ENCODE measurements at places on chromosomes 2 and 18.

DNA sequence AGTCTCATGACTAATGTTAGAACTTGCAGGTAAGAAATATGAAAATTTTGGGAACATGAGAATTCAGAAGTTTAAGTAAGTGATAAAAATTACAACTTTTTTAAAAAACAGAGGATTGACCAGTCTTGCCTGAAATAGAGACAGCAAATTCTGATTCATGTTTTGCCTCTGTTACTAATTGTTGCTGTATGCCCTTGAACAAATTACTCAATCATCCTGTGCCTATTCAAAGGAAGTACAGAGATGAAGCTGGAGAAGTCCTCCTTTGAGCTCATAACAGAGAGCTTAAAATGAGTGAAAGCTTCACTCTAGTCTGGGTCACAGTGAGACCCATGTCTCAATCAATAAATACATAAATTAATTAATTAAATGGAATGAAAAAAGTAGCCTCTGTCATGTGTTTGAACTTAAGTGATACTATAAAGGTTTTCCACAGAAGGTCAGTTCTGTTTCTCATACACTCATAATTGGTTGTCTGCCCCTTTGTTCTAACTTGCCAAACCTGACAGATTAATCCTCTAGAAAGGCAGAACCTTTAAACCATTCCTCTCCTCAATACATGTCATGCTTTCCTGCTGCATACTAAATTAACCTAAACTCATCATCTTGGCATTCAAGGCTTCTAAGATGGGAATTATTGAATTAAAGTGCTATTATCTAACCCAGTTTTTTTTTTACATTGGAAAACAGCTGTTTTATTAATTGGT is 374.6 kb upstream of the LRATD1 start:
- no peak for DNase-seq

- no peak for DNase-seq
Observed at GRCh38 chr2:167972020-167972419, 275.4 kb downstream of the STK39 start.

- DNase-seq: no peak
Observed at GRCh38 chr2:163682695-163683094, 53.1 kb downstream of the FIGN start.

DNA sequence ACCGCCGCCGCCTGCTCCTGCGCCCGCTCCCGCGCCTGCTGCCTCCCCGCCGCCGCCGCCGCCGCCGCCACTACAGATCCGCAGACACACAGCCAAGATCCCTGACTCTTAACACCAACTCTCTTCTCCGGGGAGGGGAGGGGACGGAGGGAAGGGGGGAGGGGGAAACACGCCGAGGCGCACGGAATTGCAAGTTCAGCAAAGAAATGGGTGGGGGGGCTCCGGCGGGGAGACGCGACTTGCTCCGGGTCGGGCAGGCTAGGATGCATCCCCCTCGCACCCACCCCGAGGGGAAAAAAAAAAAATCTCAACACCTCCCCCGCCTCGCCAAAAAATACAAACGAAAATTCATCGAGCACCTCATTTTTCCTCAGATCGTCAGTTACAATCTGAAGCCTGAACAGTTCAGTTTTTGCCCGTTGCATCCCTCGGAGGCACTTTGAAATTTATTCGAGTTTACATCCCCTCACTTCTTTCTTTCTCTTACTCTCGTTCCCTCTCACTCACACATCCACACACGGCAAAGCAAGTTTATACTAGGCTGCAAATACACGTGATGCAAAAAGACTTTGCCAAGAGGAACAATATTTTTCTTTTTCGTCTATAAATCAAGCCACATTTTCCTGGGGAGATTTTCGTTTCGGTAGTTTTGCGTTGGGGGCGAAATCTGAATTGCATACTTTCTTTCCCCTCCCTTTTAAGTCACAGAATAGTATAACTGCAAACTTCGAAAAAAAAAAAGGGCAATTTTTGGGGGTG is at the start of gene TCF4:
TCF4 (minus strand) TSS at position 82 of the 759 bp plus-strand sequence. CDS start 1,076 bp downstream, outside the sequence.
- DNase-seq: peak; percentile 32

GRCh38 chr2:197599285-197599965 is 76.0 kb downstream of the RFTN2 start:
- DNase-seq: no peak

- DNase-seq: no peak
Observed at GRCh38 chr2:112152476-112153178, 14.4 kb downstream of the FBLN7 start.

DNA sequence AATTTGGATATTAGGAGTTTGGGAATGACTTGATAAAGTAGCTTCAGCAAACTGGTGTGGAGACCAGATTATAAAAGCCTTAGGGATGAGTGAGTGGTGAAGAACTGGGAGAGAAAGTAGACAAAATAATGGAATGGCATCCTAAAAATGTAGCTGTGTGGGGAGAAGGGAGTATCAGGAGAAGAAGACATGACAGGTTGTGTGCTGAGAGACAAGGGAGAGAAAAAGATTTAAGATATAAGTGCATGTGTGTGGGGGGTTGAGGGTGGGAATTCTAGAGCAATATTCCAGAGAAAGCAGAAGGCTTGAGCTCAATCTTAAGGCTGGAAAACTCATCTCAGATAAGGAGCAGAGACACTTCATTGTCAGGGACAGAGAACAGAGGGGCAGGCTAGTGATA is 159.5 kb downstream of the HNMT start:
- no peak for DNase-seq

GRCh38 chr18:59629894-59630293 is 67.3 kb downstream of the CCBE1 start:
- no peak for DNase-seq

DNA sequence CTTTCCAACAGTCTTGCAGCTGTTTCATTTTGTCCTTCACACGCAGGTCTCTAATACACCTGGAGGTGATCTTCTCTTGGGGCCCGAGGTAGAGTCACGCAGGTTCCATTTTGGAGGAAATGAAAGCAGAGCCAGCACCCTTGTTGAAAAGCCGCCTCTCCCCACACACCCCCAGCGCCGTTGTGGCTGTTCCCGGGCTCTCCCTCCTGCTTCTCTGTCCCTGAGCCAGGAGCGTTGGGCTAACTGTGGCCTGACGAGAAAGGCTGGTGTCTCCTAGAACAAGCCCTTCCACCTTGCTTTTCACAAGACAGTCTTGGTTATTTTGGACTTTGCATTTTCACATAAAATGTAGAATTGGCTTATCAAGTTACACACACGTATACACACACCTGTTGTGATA is 16.3 kb downstream of the SNED1 start:
- no peak for DNase-seq

DNA sequence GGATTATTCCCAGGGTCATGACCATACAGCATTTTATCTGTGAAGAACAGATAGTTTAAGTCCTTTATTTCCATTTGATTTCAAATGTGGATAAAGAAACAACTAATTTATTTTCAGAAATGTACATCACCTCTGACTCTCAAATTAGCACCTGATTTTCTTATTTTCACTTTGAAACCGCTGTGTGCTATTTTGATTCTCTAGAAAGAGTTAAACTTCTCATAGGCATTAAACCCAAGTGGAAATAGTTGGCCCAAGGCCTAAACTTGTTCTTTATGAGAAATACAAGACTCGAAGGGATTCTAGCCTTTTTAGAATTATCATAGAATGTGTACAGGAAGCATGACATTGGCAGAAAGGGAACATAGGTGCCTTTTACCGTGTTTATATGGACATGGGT is 41.5 kb upstream of the LTBP1 start:
- no peak for DNase-seq

DNA sequence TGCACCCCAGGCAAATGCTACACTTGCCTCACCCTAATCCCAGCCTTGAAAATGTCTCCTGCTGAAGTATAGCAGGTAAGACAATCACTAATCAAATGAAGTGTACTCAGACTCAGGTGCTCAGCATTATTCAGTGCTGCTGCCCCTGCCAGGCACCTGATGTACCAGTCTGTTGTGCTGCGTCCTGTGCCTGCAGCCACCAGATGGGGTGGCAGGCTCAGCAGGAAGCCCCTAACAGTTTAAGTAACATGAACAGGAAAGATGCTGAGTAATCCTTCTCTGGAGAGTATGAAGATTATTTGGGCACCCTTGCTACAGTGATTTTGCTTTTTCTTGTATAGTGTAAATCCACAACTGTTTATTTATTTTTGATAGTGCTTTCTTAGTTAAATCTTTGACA is 69.1 kb downstream of the TACR1 start:
- no peak for DNase-seq

- DNase-seq: no peak
Observed at GRCh38 chr18:57023275-57023882, 123.5 kb upstream of the BOD1L2 start.

- peak; percentile 8 for DNase-seq
Observed at GRCh38 chr2:96109931-96110511, 6.3 kb downstream of the ADRA2B start.

GRCh38 chr2:219598308-219599078 is 836 bp downstream of the STK11IP start:
- DNase-seq: no peak

GRCh38 chr2:216015722-216016464 is 2.5 kb upstream of the MREG start:
- DNase-seq: no peak

DNA sequence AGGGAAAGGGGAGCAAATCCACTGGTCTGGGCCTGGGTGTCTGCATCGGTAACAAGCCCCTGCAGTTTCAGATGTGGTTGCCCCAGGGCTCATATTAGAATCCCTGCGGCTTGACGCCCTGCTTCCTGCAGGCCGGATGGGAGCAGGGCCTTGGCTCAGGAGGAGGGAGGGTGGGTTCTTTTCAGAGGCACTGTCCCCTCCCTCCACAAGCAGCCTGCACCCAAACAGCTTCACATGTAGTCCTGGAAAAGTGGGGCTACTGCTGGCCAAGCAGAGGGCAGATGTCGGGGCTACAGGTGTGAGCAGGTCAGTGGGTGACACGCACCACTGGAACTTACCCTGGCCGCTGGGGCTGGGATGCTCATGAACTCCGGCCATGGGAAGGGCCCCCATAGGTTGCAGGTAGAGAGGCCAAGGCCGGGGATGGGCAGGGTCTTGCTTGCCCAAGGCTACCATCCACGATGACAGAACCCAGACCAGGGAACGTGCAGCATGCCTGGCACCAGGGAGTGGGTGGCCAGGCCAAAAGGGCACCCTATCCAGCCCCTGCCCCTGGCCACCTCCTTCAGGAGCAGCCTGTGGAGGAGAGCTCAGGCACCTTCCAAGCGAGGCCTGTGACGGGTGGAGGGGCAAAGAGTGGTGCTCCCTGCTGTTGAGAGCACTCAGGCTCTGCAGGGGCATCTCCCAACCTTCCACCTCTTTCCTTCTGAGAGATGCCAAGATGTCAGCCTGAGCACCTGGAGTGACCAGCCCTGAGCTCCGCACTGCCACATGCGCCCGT is 16.8 kb downstream of the ARID5A start:
- DNase-seq: no peak

DNA sequence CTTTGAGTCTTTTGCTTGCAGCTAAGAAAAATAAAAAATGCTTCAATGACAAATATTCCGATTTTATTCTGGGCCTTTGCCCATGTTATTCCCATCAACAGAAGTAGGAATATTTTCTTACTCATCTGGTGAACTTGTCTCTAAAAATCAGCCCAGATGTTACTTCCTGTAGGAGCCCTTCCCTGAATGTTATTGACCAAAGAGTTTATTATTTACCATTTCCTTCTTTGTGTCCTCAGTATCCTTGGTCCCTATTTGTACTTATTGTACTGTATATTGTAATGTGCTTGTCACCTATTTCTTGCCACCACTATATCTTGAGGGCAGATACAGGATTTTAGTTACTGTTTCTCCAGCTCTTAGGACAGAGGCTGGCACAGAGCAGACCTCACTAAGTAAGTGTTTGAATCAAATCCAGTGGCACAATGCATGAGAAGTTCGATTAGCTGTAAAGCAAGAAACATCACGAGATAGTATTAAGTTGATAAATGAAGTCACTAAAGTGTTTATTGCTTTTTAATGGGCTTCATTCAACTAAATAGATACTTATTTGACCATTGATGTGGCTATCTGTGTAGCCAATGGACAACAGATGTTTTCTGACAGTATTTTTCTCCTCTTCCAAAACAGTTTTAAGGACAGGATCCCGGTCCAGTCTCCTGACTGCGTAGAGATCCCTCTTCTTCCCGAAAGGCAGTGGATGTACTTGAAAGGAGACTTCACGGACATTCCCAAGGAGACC is 109.1 kb downstream of the DDX1 start:
- DNase-seq: no peak

- no peak for DNase-seq
Observed at GRCh38 chr2:18169121-18169892, 290.8 kb downstream of the KCNS3 start.

- no peak for DNase-seq
Observed at GRCh38 chr2:205407984-205408383, 274.3 kb upstream of the NRP2 start.

All from gastrocnemius medialis (tissue), 4 donors.